ENCODE measurements at places on chromosomes 6 and 20.

DNA sequence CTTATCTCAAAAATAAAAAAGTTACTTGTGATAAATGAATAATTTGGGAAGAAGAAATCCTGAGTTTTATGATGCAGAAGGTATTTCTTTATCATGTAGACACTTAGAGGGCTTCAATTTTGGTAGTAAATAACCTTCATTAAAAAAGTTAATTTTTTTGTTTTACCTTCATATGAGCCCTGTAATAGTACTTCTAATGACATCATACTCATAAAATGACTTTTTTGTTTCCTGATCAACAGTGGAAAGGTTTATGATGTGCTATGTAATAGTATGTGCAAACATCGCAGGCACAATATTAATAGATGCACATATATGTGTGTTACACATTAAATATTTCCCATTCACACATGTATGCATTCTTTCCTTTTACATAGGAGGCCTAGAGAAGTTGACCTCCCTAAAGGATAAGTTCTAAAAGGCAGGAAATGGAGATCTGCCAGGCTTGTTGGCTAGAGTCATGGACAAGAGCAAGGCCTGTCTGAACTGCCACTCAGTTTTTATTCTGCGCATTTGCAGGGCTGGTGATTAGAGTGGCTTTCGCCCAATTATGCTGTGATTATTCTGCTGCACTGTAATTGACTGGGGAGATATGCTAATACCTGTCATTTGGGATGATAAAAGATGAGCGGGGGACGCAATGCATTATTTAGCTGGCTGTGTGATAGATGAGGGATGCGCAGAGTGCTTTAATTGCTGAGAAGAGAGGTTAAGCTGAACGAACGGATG is 272.6 kb downstream of the TMEM242 start:
- DNase-seq = peak; percentile 27

DNA sequence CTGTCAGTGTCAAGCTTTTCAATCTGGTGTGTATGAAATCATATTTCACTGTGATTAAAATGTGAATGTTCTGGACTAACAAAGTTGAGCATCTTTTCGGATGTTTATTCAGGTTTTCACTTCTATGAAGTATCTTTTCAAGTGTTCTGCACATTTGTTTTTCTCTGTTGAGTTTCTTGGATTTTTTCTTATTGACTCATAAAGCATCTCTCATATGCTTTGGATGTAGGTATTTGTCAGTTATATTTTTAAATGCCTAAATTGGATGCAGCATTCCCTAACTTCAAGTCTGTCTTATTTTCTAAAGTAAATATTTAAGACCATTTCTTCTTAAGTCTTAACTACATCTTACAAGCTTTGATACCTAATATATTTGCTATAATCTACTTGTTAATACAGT is 398.0 kb downstream of the PLCB1 start:
- DNase-seq = no peak

GRCh38 chr6:7314414-7314813 is 1.4 kb upstream of the SSR1 start:
- no peak for DNase-seq

DNA sequence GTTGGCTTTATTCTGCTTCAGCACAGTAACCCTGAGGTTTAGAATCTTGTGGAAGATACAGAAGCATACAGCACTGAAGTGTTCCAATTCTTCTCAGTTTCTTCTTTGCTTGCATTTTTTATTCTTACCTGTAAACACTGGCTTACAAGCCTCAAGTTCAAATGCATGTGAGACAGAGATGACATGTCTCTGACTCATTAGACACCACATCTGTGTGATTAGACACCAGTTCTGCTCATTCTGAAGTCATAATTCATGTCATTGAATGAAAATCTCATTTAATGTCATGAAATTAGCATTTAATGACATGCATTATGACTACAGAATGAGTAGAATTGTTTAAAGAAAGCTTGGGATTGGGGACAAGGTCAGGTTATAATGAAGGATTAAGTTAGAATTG is 5.8 kb downstream of the GZF1 start:
- no peak for DNase-seq

Data from LNCaP clone FGC (cell line).